ENCODE measurements at places on chromosomes 16 and 17.

- no peak for DNase-seq
Measured at GRCh38 chr16:86955136-86955855, 361.9 kb downstream of the C16orf95 start.

GRCh38 chr16:15031179-15031578 lies 24.7 kb downstream of the NTAN1 start:
- DNase-seq = no peak

- no peak for DNase-seq
Measured at GRCh38 chr16:89924925-89925307, 1.8 kb downstream of the TUBB3 start.

DNA sequence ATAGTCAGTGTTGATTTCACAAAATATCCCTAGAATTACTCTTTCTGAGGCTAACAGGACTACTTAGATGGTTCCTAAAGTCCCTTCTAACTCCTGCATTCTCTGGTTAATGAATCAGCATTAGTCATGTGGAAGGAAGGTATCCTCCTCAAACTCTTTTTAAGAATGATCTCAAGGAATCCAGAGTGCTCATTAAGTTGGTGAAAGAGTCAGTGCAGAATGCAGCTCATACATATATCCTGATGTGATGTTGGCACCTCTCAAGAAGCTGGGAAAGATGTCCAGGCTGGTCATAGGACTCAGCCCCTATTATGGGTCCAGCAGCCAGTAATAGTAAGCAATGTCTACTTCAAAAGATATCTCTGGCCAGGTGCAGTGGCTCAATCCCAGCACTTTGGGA lies 65.5 kb downstream of the PIGL start:
- no peak for DNase-seq

GRCh38 chr17:51103050-51103449 lies 17.6 kb downstream of the SPAG9 start:
- DNase-seq = no peak

DNA sequence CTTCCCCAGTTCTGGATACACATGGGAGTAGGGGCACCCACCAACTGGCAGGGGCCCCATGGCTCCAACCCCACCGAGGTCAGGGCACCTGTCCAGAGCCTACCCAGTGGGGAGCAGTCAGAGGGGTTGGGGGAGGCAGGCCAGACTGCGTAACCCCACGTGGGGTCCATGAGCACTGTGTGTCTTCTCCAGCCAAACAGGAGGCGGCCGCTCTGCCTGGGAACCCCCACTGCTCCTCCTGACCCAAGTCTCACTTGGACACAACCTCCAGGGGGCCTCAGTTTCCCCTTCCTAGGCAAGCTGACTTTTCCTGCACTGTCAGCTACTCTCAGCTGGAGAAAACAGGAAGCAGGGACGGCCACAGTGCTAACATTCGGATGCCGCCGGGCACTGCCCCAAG lies 7.5 kb downstream of the ZNF469 start:
- no peak for DNase-seq

- DNase-seq = peak; percentile 49
Measured at GRCh38 chr17:80261159-80261894, 675 bp downstream of the RNF213 start.

GRCh38 chr16:54977211-54977610 lies 46.5 kb downstream of the IRX5 start:
- no peak for DNase-seq

DNA sequence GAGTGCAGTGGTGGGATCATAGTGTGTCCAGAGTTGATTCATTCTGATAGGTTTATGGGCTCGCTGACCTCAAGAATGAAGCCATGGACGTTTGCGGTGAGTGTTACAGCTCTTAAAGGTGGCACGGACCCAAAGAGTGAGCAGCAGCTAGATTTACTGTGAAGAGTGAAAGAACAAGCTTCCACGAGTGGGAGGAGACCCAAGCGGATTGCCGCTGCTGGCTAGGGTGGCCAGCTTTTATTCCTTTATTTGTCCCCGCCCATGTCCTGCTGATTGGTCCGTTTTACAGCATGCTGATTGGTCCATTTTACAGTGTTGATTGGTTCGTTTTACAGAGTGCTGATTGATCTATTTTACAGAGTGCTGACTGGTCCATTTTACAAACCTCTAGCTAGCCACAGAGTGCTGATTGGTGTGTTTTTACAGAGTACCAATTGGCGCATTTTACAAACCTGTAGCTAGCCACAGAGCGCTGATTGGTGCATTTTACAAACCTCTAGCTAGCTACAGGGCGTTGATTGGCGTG lies 17.5 kb downstream of the CACNG4 start:
- no peak for DNase-seq

DNA sequence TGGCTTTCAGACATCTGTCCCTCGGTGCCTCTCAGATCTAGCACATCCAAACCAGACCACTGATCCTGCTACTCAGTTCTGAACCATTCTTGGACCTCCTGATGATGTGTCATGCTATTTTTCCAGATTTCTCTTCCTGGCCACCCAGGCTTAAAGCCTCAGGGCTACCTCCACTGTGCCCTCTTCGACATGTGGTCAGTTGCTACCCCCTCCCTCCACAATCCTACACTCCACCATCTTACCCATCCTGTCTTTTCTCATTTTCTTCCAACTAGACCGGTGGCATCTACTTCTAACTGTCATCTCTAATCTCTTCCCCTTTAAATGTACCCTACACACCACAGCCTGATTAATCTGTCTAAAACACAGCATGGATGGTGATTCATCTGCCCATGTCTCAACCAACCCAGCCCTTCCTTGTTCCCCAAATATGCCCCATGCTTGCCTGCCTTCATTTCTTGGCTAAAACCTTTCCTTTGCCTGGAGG lies 478.6 kb downstream of the SLC39A11 start:
- no peak for DNase-seq

DNA sequence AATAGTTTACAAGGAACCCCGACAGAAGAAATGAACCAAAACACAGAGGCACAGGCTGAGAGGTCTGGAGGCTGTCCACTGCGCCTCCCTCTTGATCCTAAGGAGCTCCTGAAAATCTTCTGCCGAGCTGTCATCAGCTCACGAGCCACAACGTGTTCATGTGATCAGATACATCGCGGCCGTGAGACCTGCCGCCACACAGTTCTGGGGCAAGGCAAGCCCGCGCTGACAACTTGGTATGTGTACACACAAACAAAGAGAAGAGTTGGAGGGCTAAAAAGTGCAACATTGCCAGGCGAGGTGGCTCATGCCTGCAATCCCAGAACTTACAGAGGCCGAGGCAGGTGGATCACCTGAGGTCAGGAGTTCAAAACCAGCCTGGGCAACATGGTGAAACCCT lies 7.6 kb downstream of the EXOC7 start:
- DNase-seq = no peak
